ENCODE measurements at places on chromosomes 4 and X. TPM values are rescaled to one million over a fixed set of nuclear protein-coding genes. Genes with fewer than 3 reads are reported as not detected.

GRCh38 chrX:69195192-69195591 lies 29.9 kb upstream of the PJA1 start:
- no peak for DNase-seq

GRCh38 chr4:2741626-2742025 lies 14.5 kb downstream of the TNIP2 start:
- no peak for DNase-seq

GRCh38 chr4:23979534-23979933 lies 89.7 kb upstream of the PPARGC1A start:
- no peak for DNase-seq

Gene MSX1
- total RNA-seq: 26.0 TPM
